ENCODE measurements at places on chromosomes 4 and X. TPM values are rescaled to one million over a fixed set of nuclear protein-coding genes. Genes with fewer than 3 reads are reported as not detected.

PABPC1L2A gene
- polyA plus RNA-seq: not detected

MAGEB1 gene
- not detected for polyA plus RNA-seq

DNA sequence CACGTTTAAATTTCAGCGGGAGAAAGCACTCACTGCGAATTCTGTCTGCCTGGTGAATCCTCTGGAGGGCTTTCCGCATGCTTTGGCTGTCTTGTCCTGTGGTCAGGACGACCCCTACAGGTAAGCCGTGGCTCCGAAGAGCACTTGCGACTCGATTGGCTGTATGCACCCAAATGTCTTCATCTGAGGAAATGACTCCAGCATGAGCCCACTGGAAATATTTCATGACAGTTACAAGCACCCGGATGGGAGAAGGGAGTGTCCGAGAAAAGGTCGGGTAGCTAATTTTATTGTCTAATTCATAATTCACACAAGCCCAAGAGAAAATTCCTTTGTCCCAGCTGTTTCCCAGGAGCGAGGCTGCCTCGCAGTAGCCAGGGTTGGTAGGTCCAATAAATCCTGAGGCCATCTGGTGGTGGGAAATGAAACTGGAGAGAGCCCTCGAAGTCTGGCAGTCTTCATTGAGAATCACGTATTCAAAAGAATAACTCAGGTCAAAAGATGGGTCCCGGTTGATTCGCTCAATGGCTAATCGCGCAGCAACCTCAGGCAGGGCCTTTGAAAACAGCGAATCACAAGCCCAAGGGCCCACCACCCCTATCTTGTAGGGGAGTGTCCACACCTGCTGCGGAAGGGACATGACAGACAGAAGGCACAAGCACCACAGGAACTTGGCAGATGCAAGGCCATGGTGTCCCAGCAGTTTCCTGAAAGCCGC is 6.6 kb downstream of the GUCY2F start:
- no peak overlapping the region for H3K27ac ChIP-seq
- no peaks in the 10 kb centered on the region for H3K36me3 ChIP-seq
- H3K4me3 ChIP-seq: no peak overlapping the region

RNF128 gene
- 0.74 TPM for polyA plus RNA-seq

GRCh38 chr4:41567186-41567585 is 29.2 kb downstream of the LIMCH1 start:
- H3K27me3 ChIP-seq: no peaks in the 10 kb centered on the region
- H3K27ac ChIP-seq: no peak overlapping the region
- no peaks in the 10 kb centered on the region for H3K36me3 ChIP-seq
- H3K4me1 ChIP-seq: no peaks in the 10 kb centered on the region
- no peak overlapping the region for H3K4me3 ChIP-seq
- DNase-seq: peak; percentile 34

ARHGAP24 gene
- polyA plus RNA-seq: 14.4 TPM

DNA sequence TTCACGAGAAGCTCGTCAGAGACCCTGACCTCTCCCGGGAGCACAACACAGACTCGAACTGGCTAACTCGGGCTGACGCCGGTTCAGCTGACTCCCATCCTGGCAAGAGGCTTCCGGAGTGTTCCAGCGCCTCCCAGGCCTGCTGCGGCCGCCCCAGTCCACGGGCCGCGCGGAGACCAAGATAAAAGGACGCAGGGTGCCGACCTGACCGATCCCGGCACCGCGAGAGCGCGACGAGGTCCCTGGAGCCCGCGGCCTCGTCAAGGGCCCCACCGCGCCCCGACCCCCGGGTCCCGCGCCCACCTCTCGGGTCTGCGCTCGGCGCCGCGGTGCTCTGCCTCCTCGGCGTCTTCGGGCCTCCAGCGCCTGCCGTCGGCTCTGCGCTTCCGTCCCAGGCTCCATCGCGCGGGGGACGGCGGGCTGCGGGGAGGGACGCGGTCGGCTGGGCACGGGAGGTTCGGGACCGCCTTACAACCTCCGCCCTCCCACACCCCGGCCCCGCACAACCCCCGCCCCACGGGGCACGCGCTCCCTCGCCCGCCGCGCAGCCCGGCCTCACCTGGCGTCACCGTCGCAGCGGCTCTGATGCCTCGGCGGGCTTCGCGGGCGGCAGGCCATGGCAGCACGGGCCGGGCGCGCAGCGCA is 426 bp downstream of the SLBP start:
- H3K4me1 ChIP-seq: peaks cover 2% of the 10 kb centered on the region
- H3K4me3 ChIP-seq: peak overlapping the region; percentile 94
- DNase-seq: peak; percentile 59
- peaks cover 3% of the 10 kb centered on the region for H3K36me3 ChIP-seq

- no peaks in the 10 kb centered on the region for H3K36me3 ChIP-seq
- no peak overlapping the region for H3K4me3 ChIP-seq
- no peaks in the 10 kb centered on the region for H3K4me1 ChIP-seq
These were observed 127.3 kb downstream of the EFHC2 start for GRCh38 chrX:44216171-44216570.

CCDC110 gene
- 0.80 TPM for polyA plus RNA-seq

DNA sequence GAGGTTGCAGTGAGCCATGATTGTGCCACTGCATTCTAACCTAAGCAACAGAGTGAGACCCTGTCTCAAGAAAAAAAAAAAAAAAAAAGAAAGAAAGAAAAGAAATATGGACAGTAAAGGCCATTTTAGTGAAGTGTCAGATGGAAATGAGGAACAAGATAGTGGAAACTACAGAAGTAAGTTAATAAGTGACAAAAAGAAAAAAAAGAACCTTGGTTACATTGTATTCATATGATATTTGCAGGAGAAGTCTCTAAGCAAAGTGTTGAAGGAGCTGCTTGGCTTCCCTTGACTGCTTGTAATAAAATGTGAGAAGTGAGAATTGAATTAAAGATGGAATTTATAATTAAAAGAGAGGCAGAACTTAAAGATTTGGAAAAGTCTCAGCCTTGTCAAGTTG is 73.2 kb downstream of the HOPX start:
- H3K4me3 ChIP-seq: no peak overlapping the region
- peaks cover 5% of the 10 kb centered on the region for H3K27me3 ChIP-seq
- no peak overlapping the region for H3K27ac ChIP-seq
- no peaks in the 10 kb centered on the region for H3K36me3 ChIP-seq

CSN3 gene
- polyA plus RNA-seq: not detected

- H3K27me3 ChIP-seq: no peaks in the 10 kb centered on the region
- peaks cover 2% of the 10 kb centered on the region for H3K36me3 ChIP-seq
- H3K27ac ChIP-seq: peak overlapping the region; percentile 71
- DNase-seq: peak; percentile 33
These were observed 628 bp downstream of the MXD4 start for GRCh38 chr4:2261110-2261852.

DNA sequence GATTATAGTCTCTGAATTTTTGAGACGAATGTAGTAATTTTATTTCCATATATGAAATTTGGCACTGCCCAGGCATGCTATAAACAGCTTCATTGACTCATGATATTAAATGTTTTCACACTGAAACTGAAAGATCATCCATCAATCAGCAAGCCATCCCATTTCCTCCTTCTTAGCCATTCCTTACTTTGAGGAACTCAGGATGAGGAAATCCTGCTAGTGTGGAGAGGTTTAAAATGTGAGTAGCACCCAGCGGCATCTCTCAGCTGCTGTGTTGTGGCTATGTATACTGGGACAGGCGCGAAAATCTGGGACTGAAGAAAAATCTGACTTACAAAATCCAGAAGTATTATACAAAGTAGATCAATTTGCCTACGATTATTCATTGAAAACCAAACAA is 52.1 kb downstream of the PTCHD1 start:
- H3K36me3 ChIP-seq: no peaks in the 10 kb centered on the region

DNA sequence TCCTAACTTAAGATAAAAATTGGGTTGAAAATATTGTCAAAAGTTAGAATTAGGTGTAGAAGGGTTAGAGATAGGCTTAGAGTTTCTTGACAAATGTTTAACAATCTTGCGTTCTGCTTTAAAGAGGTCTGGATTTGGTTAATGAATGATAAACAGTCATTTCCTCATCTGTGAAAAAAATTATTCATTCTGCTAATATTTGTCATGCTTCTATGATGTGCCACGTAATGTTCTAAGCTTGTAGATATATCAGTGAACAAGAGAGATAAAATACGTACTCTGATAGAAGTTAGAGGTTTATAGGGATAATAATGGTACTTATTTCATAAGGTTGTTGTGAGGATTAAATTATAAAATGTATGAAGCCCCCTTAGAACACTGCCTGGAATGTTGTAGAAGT is 443.0 kb upstream of the GALNT7 start:
- H3K36me3 ChIP-seq: no peaks in the 10 kb centered on the region
- peak; percentile 1 for DNase-seq
- H3K4me1 ChIP-seq: no peaks in the 10 kb centered on the region
- H3K27ac ChIP-seq: no peak overlapping the region
- no peaks in the 10 kb centered on the region for H3K27me3 ChIP-seq
- H3K4me3 ChIP-seq: no peak overlapping the region

GRCh38 chrX:93242897-93243296 is 430.5 kb downstream of the NAP1L3 start:
- H3K4me3 ChIP-seq: no peak overlapping the region
- no peak for DNase-seq

- H3K4me3 ChIP-seq: no peak overlapping the region
- H3K36me3 ChIP-seq: no peaks in the 10 kb centered on the region
- H3K4me1 ChIP-seq: peaks cover 7% of the 10 kb centered on the region
- H3K27me3 ChIP-seq: no peaks in the 10 kb centered on the region
- no peak for DNase-seq
These were observed 58.9 kb upstream of the NFKB1 start for GRCh38 chr4:102441978-102442911.

DNA sequence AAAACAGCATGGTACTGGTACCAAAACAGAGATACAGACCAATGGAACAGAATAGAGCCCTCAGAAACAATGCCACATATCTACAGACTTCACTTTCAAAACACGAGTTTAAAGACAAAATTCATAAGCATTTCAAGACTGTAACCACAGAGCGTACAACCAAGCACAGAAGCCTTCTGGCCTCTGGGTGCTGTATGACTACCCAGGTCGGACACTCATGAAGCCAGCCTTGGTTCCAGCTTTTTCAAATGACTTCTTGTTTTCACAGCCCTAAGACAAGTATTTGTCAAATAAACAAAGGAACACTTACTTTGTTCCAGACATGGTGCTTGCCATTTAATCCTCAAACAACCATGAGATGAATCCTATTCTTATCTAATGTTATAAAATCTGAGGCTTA is 536.1 kb upstream of the NR3C2 start:
- no peaks in the 10 kb centered on the region for H3K4me1 ChIP-seq
- H3K27me3 ChIP-seq: no peaks in the 10 kb centered on the region
- no peak overlapping the region for H3K27ac ChIP-seq
- H3K36me3 ChIP-seq: no peaks in the 10 kb centered on the region
- no peak overlapping the region for H3K4me3 ChIP-seq

GRCh38 chr4:35925806-35926205 is 318.5 kb downstream of the ARAP2 start:
- no peak overlapping the region for H3K4me3 ChIP-seq
- no peak overlapping the region for H3K27ac ChIP-seq
- no peak for DNase-seq
- H3K4me1 ChIP-seq: no peaks in the 10 kb centered on the region
- H3K36me3 ChIP-seq: no peaks in the 10 kb centered on the region
- no peaks in the 10 kb centered on the region for H3K27me3 ChIP-seq

DNA sequence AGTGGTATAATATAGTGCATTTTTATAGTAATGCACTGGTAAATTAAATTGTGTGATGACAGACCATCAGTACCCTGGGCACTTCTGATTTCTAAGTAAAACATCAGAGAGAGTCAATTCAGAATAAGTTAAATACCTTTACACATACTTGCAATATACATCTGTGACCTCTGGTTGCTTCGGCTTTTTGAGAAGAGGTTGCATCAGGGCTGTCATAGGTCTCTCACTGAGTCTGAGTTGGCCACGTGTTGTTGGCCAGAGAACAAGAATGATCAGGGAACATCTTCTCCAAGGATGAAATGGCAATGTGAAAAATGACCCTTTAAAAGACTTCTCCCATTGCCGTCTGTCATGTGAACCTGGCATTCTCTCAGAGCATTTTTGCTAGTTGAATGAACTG is 36.9 kb upstream of the PUDP start:
- no peak overlapping the region for H3K4me3 ChIP-seq
- H3K4me1 ChIP-seq: no peaks in the 10 kb centered on the region
- H3K27me3 ChIP-seq: no peaks in the 10 kb centered on the region
- H3K27ac ChIP-seq: no peak overlapping the region

KIAA1210 gene
- not detected for polyA plus RNA-seq

Data from fibroblast of lung (primary cell).